ENCODE measurements at places on chromosomes 13 and 19.
A peak's percentile ranks its signal among the peaks of the same experiment; 100 is the strongest.

DNA sequence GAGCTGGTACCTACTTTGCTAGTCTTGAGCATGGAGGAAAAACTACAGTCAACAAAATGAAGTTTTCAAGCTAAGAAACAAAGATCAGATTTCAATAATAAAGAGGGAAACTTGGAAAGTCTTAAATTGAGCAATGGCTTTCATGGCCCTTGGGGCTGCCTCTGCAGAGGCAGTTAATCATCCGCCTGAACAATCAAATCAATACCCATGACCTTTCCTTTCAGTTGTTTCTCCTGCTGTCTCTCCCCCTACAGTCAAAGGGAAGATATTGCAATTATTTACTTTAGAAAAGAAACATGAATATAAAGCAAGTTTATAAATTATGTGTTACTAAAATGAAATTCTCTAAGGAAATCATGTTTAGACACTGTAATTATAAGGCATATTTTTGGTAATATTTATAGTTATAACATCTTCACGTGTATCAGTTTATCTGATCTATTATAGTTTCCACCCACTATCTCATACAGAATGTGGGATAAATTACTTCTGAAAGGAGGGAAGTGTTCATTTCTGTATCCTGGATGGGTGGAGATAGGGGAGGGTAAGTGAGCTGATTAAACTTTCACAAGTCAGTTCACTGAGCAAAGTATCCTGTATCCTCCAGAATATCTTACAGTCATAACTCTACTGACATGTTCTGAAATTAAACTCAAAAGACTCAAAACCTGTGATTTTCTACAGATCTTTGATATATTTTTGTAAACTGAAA, 72.4 kb upstream of the TSC22D1 start:
- DNase-seq = no peak

GRCh38 chr19:11187441-11187840, 9.9 kb downstream of the KANK2 start:
- no peak for DNase-seq

GRCh38 chr19:41434450-41434849, 5.3 kb downstream of the DMAC2 start:
- DNase-seq = peak; percentile 7

DNA sequence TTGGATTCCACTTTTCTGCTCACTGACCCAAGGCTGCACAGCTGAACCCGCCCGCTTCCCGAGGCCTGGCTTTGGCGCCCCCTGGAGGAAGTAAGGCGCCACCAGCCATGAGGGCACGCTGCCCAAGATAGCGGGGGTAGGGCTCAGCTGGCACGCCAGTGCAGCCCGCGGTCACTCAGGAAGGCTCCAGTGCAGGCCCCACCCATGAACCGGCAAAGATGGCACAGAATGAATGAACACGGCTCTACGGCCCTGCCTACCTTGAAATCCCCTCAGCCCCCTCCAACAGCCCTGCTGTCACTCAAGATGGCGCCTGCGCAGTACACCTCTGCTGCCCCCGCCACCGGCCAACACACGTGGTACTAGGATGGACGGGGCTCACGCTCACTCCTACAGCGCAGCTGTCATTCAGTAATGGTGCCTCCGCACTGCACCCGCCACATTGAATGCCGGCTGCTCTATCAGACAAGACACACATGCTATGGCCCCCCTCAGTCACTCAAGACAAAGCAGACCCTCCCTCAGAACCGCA, 3.0 kb downstream of the PEG3 start:
- DNase-seq = no peak

All from Peyer's patch (tissue), 4 donors.